Head of caudate nucleus (tissue), 42 donors: ENCODE measurements at places on chromosomes 5 and 9.

DNA sequence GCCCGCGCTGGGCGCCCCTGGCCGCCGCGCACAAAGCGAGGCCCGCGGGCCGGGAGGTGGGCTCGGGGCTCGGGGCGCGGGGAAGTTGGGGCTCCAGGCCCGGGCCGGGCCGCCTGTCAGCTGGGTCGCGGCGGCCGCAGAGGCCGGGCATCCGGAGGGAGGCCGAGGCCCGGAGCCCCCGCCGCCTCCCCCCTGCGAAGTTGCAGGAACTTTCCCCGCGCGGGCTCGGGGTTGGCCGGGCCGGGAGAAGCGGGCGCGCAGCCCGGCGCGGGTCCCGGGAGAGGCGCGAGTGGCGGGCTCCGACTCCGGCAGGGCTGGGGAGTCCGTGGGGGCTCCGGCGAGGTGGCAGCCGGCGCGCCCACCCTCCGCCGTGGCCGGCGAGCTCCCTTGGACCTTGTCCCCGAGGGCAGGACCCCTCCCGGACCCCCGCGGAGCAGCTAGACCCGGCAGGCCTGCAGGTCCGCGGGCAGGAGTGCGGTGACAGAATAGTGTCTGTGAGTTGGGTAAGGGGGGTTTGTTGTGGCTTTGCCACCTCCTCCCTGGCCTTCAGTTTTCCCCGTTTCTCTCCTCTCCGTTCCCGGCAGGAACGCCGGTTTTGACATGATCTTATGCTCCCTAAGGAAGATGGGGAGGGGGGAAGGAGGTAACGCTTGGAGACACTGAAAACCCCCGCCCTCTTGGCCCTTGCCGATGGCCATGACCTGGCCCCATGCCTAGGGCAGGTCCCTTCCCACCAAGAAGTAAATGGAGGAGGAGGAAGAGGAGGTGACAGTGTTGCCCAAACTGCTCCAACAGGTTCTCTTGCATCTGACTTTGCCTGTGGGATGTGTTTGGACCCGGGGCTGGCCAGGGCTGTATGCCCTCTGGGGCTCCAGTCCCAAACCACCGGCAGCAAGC, 942 bp downstream of the PHF2 start:
- peak; percentile 8 for DNase-seq

- no peak for DNase-seq
Observed at GRCh38 chr5:115894342-115894741, 52.6 kb downstream of the AP3S1 start.

GRCh38 chr5:80655231-80655774, 520 bp upstream of the DHFR start:
- no peak for DNase-seq

- no peak for DNase-seq
Observed at GRCh38 chr9:20872340-20872977, 159.0 kb downstream of the HACD4 start.

GRCh38 chr9:133160742-133161546, 2.8 kb downstream of the GBGT1 start:
- DNase-seq = peak; percentile 79

DNA sequence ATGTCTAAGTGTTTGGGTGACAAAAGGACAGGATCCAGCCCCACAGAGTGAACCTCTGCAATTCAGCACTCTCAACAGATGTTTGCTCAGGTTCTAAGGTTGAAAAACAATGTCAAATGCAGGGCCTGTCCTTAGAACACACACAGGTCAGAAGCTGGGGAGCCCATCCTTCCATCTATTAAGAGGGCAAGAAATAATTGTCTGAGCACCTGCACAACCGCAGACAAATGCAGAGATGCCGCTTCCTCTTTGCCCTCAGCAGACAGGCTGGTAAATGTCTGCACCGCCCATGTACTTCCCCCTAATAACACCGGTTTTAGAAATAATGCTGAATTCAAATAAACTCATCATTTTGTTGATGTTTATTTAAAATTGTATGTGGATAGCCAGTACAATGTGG, 414.5 kb upstream of the ADAMTS16 start:
- no peak for DNase-seq

- DNase-seq = no peak
Observed at GRCh38 chr9:89792189-89793123, 187.6 kb downstream of the GADD45G start.

DNA sequence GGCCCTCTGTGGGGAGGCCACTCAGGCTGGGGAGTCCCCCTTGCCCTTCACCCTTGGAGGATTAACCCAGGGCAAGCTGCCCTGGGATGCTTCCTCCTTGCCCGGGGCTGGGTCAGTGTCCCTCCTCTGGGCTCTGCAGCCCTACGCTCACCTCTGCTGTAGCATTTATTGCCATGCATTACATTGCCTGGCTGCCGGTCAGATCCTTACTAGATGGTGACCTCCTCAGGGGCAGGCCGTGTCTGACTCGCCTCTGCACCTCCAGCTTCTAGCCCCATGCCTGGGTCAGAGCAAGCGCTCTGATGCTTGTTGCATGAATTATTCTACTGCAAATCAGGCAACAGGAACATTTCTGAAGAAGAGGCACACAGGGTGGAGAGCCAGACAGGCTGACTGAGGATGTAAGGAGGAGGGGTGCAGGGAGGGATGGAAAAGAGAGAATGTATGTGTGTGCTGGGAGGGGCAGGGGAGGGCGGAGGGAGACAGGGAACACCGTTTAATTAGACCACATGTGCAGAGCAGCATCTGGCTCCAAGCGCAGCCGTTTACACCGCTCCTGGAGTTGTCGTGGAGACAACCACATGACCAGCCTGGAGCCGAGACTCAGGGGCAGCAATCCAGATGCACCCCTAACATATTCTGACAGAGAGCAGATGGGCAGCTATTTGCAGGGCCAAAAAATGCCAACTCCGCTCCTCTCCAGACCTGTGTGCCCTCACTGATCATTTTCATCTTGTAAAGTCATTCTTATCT, 117.0 kb downstream of the CRB2 start:
- peak; percentile 51 for DNase-seq

DNA sequence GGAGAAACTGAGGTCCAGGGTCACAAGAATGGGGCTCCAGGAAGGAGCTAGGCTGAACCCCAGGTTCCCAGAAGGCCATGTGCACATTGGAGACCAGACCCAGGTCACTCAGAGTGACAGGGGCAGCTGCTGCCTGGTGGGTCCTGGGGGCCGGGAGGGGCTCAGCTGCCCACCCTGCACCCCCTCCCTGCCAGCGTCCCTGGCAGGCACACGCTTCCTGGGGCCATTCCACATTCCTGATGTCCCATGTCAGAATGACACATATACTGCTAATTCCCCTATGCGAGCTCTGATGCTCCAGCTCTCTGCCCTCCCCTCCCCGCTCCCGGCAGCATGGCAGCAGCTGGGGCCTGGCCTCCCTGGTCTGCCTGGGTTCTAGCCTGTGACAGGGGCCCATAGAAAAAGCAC, 14.0 kb downstream of the FGFR4 start:
- DNase-seq = no peak

DNA sequence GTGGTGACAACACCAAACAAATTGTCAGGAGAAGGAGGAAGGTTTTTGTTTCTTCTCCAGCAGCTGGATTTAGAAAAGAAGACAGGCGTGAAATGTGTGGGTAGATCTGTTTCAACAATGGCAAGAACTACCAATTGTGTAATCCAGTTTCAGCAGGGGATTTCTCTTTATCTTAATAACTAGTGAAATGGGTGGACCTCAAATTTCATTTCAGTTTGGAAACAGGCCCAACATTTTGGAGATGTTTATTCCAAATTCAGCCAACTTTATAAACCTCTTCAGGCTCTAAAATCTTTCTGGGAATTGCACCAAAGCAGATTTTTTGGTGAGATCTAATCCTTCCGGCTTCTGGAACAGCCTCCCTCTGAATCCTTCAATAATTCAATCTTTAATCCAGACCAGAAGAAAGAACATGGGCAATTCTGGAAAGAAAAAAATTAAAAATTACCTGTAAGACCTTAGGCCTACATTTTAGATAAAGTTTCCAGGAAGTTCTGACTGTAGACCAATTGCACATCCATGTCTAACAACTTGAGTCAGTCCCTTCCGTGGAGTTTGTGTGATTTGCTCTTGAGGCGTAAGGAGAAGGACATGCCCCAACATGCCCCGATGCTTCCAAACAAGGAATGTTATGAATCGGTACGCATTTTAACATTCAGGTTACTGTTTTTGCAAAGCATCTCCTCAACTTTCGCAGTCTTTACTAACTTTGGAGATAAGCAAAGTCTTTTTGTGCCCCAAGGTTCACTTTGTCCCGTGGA, 423.6 kb downstream of the IRX1 start:
- no peak for DNase-seq

DNA sequence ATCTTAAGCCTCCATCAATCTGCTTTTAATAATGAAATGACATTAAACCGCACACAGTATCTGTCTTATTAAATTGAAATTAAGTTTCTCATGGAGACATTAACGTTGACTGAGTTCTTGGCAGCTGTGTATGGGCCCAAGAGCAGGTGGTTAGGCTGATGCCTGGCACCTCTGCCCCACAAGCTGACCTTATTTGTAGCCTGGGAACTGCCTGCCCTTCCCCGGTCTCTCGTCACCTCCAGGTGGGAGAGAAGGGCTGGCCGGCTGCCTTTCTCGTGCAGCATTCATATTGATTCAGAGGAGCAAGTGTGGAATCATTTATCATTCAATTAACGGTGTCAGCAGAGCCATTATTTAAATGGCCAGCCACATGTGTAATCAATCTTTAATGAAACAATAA, 53.0 kb upstream of the FCN1 start:
- DNase-seq = peak; percentile 18

DNA sequence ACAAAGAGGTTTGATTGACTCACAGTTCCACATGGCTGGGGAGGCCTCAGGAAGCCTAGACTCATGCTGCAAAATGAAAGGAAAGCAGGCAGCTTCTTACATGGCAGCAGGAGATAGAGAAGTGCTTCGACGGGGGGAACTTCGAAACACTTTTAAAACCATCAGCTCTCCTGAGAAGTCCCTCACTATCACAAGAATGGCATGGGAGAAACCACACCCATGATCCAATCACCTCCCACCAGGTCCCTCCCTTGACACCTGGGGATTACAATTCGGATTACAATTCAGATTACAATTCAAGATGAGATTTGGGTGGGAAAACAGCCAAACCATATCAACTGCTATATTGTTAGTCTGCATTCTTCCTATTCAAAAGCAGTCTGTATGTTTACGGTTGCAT, 322.3 kb upstream of the ISL1 start:
- no peak for DNase-seq

- no peak for DNase-seq
Observed at GRCh38 chr5:133729800-133730199, 117.5 kb upstream of the FSTL4 start.

- DNase-seq = peak; percentile 39
Observed at GRCh38 chr5:127941646-127942045, 141.9 kb upstream of the SLC12A2 start.

GRCh38 chr9:76866689-76867088, 39.2 kb downstream of the PRUNE2 start:
- DNase-seq = no peak

DNA sequence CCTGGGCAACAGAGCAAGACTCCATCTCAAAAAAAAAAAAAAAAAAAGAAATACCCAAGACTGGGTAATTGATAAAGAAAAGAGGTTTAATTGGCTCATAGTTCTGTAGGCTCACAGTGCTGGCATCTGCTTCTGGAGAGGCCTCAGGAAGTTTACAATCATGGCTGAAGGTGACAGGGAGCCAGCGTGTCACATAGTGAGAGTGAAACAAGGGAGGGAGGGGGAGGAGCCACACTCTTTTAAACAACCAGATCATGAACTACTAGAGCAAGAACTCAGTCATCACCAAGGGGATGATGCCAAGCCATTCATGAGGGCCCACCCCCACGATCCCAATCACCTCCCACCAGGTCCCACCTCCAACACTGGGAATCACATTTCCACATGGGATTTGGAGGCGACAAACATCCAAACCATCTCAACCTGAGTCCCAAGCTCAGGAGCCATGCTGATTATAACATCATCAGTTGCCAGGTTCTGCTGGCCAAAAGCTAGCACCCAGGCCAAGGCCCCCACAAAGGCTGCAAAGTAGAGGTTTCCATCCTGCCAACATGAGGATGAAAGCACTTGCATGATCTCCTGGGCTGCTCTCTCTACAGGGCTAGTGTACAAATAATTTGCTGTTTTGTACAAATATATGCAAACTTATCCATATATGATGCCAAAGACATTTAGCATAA, 15.3 kb downstream of the DENND1A start:
- no peak for DNase-seq

DNA sequence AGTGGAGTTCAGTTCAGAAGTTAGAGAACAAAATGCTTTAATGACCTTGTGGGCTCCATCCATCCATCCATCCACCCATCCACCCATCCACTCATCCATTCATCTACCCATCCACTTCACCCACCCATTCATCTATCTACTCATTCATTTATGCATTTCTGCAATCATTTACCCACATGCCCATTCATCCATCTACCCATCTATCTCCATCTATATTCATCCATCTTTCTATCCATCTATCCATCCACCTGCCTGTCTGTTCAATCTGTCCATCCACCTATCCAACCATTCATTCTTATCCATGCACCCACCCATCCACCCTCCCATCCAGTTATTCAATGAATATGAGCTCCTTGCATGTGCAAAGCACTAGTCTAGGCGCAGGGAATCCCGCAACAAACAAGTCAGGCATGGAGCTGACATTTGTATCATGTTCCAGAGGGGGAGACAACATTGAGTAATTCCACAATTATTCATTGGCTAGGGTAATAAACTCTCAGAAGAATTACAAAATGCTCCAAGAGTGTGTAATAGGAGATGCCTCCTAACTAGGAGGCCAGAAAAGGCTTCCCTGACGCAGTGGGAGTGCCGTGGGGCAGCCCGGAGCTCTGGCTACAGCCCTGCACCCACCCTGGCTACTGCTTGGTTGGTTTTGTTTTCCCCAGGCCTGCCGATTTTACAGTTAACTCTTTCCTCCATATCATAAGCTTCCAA, 211.2 kb downstream of the NXNL2 start:
- no peak for DNase-seq

- no peak for DNase-seq
Observed at GRCh38 chr5:148768806-148769415, 57.5 kb upstream of the ADRB2 start.

DNA sequence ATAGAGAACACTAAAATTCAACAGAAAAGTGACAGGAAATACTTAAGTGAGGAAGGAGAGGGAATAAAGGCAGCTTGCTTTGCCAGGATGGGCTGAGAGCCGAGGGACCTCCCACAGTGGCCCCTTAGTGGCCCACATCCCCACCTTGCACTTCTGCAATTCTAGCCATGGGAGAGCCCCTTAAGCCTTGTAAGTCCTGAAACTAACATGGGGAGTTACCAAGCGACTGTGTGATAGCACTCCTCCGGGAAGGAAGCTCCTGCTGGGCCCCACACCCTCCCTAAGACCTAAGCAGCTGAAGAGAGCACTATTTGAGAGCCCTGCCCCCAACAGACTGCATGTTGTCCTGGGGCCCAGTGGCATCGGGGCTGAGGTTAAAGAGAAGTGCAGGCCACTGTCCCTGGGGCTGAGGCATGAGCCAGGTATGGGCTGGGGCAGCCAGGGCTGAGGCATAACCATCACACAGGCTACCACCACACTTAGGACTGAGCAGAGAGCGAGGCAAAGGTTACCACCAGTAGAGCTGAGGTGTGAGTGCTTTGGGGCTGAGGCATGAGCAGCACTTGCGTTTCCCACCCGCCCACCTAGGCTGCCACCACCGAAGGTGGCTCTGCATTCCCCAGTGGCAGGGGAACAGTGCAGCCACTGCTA, 301.8 kb upstream of the TRPC7 start:
- DNase-seq = no peak
